ENCODE measurements at places on chromosomes 12 and 14.

GRCh38 chr12:99917711-99918402 lies 66.9 kb downstream of the ANKS1B start:
- DNase-seq: no peak

- DNase-seq: no peak
These were observed 4.4 kb upstream of the BICD1 start for GRCh38 chr12:32102234-32102633.

DNA sequence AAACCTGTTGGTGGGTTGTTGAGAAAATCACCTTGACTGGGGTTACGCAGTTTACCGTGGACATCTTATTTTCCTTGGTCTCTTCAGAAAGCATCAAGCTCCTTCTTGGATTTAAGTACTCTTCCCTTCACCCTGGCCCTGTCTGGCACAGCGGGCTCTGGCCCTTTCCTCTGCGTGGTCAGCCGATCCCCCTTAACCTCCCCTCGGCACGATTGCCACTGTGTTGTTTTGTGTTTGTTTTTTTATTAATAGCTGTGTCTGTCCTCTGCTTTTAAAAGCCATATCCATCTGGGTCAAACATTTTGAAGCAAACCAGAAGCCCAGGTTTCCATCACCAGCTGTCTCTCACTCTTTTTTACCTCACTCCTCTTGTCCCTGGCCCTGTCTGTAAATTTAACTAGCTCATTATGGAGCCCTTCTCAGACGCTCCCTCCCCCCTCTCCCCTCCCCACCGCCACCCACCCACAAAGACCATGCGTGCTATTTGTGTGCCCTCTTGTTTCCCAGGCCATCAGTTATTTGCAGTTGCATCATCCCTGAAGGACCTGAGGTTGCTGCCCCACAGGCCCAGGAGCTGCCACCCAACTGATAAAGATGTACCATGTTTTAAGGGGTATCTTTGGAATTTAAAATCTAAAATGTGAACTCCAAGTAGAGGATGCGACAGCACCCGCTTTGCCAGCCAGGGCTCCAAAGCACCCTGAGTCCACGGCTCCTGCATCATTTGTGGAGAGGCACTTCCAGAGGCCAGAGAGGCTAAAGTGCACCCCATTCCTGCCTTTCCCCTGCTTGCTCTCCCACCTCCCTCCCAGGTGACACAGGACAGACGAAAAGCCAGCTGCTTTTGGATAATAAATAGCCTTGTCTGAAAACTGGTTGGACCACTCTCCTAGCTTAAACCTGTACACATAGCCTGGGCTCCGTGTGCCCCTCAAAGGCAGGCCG lies 3.9 kb downstream of the BCL11B start:
- DNase-seq: no peak

DNA sequence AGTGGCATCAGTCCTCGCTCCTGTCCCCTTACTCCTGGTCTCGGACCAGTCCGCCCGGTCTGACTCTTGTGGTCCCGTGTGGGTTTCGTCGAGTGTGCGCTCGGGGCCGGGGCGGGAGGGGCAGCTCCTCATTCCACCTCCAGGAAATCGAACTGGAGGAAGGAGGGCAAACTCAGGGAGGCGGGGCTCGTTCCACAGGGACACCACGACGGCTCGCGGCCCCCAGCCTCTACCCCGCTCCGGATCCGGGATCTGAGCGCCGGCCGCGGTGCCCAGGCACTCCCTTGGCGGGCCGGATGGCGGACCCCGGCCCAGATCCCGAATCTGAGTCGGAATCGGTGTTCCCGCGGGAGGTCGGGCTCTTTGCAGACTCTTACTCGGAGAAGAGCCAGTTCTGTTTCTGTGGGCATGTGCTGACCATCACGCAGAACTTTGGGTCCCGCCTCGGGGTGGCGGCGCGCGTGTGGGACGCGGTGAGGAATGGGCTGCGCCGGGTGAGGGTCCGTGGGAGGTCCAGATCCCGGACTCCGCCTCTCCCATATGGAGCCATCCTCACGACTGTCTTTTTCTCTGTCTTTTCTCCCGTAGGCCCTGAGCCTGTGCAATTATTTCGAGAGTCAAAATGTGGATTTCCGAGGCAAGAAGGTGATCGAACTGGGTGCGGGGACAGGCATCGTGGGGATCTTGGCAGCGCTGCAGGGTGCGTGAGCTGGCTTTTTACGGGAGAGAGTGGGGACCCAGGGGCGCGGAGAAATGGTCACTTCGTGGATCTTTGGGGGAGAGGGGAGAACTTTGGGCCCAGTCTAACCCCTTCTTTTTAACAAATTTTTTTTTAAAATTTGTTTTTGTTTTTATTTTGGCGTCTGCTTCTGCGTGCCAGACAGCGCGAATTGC lies at the start of gene EEF1AKMT3:
EEF1AKMT3 (plus strand) TSS at position 186 of the 894 bp plus-strand sequence; CDS start at position 297, 111 bp downstream.
- DNase-seq: peak; percentile 85

DNA sequence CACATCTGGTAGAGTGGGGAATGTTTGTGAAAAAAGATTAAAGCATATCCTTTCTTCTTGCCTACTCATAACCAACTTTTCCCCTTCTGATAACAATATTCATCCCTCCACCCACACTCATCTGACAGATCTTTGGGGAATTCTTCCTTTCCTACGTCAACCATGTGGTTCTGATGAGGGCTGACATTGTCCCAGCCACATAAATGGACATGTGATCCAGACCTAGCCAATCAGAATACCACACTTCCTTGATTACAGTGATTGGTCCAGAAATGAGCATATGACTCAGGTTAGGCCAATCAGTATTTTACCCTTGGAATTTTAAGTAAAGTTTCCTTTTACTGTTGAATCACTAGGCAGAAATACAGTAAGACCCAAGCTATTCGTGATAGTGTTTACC lies 58.9 kb downstream of the GPR65 start:
- DNase-seq: no peak

DNA sequence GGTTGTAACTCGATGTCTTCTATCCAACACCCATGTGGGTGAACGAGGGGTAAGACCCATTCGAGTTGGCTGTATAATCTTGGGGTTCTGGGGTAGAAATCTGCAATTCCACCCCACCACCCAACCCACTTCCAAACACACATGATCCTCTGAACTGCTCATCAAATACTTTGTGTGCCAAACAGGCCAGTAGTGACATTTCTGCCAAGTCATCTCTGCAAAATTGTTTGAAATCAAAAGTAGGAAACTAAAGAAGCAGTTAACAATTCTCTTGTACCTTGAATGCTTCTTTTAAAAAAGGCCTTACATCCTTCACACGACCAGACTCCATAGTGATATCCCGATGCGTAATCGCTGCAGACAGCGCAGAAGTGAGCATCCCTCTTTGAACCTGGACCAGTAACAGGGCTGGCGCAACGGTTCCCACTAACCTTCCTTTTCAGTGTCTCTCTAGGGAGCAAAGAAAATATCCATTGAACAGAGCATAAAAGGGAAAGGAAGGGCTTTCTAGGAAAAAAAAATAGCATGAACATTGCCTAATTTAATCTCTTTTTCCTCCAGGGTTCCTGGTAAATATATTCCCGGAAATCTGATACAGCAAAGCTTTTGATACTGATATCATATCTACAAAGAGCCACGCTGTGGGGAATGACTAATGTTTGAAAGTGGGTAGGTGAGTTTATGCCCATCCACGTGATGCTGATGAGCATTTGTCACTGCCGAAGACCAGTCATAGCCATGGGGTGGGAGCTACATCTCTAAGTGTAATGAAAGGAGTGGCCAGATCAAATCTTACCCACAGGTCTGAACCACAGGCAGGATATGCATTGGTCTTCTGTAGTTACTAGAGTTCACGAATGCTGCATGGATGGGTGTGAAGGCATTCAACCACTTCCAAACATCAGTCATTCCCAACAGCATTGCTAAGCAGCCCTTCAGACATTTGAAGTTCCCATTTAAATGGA lies 14.2 kb downstream of the ESR2 start:
- DNase-seq: no peak

DNA sequence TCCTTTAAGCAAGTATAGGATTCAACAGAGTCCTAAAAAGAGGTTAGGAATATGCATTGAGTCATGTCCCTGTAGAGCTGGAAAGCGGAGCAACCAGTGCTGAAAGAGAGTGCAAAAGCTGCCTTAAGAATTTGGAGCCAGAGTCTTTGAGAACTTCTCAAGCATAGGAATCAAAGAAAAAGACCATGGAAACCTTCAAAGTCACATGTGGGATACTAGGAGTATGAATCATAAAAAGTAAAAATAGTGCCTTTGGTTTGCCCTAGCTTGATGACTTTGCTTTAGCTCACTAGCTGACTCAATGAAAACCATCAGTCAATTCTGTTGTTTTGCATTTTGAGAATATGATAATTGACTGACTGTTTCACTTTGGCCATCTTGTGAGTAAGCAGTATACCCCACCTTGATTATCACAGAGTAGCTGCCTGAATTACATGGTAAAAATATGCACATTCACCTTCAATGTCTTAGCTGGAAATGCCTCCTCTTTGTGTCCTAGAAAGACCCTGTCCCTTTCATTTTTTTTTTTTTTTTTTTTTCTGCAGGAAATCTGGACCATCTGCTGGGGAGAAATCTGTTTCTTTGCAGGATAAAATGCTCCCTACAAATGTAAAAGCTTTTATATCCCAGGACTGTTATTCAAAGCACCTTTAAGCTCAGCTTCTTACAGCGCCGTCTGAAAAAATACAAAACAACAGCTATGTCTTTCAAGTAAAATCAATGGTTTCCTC lies 248.6 kb upstream of the KRR1 start:
- no peak for DNase-seq

DNA sequence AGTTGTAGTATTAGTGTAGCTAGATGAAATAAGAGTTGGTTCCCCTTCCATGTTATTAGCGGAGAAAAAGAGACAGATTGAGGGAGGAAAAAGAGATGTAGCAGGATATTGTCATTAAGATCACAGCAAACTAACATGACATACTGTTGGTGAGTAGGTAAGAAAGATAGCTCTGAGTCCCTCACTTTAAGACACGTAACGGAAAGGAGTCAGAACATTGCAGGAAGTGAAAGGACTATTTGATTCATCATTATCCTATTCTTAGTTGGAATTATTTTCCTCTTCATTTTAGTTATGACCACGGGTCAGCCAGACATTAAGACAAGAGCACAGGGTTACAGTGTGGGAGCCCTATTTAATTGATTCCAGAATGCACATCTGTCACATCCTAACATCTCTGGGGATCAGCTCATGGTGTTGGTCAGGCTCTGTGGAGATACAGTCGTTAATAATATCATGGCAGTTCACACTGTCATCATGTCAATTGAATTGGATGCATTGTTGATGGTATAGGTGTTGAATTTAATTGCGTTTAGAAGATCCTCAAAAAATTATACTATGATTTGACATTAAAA lies 55.0 kb downstream of the TMX1 start:
- no peak for DNase-seq

DNA sequence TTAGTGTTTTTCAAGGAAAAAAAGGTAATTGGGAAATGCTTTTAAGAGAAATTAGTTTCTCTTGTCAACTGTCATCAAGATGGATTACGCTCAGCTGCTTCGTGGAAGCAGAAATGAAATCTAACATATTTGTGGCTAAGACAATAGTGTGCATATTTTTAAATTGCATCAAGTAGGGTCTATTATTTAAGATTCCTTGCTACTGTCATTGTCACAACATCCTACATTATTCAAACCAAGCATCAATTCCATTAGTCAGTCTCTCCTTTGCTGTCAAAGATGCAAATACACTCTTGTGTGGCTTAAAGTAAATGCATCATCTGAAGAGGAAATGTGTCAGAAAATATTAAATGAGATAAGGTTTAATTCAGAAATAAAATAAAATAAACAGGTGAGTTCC lies 1277.6 kb upstream of the SEL1L start:
- no peak for DNase-seq

DNA sequence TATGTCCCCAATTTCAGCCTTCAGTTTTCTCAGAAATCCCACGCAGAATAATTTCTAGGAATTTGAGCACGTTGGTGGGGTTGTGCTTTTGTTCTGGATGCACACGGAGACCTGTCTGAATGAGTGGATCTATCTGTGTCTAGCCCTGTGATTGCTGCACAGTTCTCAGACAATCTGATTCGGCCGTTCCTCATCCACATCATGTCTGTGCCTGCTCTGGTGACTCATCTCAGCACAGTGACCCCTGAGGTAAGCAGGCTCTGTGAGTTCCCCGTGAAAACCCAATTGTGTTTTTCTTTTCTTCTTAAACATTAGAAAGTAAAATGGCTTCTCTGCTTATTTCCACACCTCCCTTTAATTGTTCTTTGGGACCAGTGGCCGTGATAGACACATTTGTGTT lies 20.2 kb downstream of the UBE3B start:
- DNase-seq: no peak

GRCh38 chr12:113369391-113369985 lies 11.1 kb downstream of the PLBD2 start:
- DNase-seq: no peak

GRCh38 chr12:75970310-75970709 lies 61.3 kb downstream of the PHLDA1 start:
- no peak for DNase-seq

DNA sequence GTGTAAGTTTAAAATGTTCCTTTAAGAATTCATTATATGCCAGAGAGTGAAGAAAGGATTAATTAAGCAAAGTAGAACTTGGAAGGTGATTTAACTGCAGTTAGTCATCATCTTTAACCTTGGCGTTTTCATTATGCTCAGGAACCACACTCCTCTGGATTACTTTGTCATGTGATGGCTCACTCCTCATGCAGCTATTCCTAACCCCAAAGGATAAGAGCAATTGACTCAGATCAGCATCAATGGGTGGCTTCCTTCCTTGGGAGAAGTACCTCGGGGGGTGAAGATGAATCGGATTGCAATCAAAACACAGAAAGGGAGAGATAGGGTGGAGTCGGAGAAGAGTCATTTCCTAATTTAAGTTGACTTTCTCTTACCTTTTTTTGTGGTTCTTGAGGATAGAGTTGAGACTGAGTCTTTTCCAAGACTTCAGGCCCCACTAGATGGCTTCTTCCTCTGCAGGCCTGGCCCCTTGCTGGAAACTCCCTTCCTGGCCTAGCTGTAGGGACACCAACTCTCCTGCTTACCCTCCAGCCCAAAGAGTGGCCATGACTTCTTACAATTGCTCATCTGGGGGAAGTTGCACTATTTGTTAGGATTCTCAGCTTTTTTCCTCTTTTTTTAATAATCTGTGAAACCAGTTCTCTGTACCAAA lies 238.6 kb upstream of the DDHD1 start:
- DNase-seq: no peak

GRCh38 chr12:112568641-112569040 lies 149.9 kb downstream of the PTPN11 start:
- DNase-seq: no peak

DNA sequence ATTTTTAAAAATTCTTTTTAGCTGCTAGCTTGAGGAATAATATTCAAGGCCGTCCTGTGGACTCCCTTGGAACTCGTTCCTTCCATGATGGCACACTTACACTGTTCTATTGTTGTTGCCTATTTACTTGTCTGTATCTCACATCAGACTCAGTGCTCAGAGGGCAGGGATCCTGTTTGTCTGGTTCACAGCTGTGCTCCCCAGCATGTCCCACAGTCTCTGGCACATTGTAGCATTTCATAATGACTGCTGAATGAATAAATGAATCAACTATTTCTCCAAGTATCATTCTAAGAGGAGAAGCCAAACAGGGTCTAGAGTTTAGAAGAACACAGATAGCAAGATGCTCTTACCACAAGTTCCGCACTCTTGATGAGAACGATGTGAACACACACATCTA lies 48.0 kb downstream of the NTN4 start:
- no peak for DNase-seq

Data from upper lobe of right lung (tissue), 1 donor.